ENCODE measurements at places on chromosomes 12 and 14.

- no peak for DNase-seq
Measured at GRCh38 chr12:115801871-115802270, 475.6 kb downstream of the MED13L start.

GRCh38 chr12:56929780-56930179 lies 4.4 kb downstream of the SDR9C7 start:
- no peak for DNase-seq

DNA sequence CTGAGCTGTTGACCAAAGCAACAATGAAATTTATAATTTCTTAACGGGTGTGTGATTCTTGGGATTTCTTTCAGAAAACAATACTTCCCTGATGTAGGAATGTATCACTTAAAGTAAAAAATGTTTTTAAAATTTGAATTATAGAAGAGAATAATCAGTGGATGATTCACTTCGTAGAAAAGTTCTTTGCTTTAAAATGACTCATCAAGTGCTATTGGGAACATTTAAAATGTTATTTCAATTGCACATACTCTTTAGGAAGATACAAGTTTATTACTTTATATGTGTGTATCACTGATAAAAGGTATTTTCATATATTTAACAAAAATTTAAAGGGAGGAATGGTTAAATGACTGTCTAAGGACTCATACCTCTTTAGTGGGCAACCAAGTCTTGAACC lies 155.3 kb downstream of the PDE3A start:
- no peak for DNase-seq

DNA sequence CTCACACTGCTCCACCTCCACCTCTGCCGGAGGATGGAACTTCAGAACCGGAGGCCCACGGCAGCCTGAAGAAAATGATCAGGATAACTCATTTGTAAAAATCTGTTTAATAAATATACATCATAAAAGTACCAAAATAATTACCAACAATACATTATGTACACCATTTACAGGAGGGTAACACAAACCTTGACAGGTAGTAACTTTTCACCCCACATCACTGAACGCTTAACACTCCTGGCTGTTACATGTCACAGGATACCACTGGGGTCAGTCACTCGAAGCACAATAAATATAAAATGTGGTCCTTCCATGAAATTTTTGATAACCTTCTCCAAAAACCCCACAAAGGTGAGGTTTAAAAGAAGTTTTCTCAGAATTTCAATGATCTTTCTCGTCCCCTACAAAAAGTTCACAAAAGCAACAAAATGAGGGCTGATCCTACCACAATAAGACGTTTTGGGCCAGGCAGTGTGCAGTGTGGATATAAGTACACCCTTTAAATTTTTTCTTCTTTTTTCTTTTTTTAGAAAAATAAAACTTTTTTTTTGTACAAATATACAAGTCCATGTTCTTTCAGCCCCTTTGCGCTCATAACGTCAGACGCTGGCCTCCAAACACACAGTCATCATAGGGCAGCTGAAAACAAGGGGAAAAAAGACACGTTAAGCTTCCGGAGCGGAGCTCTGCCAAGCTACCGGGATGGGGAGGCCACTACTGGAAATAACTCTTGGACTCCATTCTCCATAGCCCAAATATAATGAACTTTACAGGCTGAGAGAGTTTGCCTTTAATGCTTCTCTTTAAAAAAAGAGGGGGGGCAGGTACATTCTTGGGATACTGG lies 2.9 kb downstream of the NFKBIA start:
- no peak for DNase-seq

GRCh38 chr12:97283297-97283696 lies 179.3 kb upstream of the RMST start:
- no peak for DNase-seq

- no peak for DNase-seq
Measured at GRCh38 chr14:99187858-99188257, 84.1 kb downstream of the BCL11B start.

DNA sequence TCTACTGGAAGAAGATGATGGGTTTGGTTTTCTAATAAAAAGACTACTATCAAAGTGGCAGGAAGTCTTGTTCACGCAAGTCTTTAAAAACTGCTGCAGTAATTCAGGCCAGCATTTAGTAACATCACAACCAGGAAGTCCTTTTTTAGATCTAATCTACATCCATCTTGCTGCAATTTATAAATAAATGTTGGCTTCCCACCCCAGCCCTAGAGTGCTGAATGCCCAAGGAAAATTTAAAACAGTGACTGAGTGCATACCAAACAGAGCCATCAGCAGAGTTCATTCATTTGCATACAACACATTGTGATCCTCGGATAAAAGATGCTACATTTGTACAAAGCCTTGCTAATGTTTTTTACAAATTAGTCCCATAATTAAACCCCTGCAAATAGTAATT lies 72.1 kb downstream of the PHLDA1 start:
- DNase-seq: no peak

- DNase-seq: no peak
Measured at GRCh38 chr14:104393898-104394381, 185.6 kb upstream of the C14orf180 start.

GRCh38 chr12:104187446-104188155 lies 28.0 kb upstream of the TXNRD1 start:
- no peak for DNase-seq

DNA sequence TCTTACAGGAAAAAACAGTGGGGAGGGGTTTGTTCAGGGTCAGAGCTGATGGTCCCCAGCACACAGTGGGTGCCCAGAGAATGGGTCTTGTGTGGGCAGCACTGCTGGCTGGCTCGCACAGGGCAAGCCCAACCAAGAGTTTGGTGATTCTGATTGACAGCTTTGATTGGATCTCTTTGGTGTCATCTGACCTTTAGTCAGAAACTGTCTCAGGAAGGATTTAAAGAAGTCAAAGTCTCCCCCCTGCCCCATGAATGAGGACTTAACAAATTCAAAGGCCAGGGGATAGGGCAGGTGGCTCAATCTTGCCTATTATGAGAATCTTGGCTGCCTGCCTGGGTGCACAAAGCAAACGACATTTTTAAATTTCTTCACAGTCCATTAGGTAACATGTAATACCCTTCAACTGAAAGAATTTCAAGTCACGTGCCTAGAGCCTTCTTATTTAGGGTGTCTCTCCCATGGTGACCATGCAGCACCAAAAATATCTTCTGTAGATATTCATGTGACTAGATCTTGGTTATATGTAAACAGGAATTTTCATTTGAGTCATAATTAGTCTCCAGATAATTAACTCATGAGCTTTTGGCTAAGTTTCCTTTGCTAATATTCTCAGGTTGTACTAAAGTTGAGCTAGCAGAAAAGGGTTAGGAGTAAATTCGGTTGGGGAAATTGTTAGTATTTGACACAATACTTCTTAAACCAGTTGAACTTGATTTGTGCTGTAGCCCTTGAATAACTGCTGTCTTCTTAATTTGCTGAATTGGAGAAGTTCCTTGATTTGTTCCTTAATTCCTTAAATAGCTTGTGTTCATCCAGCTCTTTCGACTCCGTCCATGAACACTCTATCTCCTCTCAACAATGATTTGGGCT lies 54.5 kb upstream of the HECTD1 start:
- DNase-seq: no peak

DNA sequence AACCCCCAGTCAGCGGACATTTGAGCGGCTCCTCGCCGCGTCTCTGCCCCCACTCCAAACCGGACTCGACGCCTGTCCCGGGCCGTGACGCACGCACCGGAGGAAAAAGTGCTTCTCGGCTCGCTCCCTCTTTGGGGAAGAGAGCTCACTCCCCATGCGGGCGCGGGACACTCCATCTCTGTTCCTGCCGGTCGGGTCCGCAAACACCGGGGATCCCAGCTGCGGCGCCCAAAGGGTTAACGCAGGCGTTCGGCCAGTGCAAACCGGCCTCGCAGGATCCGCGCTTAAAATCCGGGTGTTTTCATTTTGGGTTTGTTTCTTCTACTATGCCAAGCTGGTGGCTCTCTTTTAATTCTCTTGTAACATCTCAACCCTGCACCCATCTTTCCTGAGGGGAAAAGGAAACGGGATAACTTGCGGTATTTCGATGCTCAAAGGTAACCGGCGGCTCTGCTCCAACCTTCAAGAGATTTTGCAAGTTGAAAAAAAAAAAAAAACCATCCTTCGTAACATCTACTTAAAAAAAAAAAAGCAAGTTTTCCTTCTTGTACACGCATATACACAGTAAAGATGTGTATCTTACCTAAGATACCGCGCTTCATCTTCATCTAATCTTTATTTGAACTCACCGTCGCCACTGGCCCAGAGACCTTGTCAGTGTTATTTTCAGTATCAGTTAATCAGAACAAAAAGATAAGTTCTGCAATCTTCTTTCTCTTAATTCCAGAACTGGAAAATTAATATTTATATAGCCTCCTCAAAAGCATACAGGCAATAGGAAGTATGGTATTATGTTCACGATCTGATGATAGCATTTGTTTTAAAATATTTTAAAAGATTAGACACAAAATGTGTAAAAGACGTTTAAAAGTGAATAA lies 1.6 kb upstream of the ATP2B1 start:
- DNase-seq: no peak

GRCh38 chr12:91778091-91778832 lies 367.4 kb downstream of the BTG1 start:
- DNase-seq: no peak

DNA sequence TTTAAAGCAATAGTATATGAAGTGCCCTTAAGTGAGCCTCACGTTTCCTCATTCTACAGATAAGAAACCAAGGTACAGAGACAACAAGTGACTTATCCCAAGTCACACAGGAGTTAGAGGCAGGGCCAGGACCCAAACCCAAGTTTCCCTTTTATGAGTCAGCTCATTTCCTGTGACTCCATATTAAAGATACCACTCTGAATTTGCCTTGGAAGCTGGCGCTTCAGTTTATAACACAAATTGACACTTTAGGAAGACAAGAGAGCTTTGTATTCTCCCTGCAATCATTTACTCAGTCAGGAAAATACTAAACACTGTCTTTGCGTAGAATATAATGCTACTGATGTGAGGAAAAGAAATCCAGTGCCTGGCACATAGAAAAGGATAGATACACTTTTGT lies 43.2 kb downstream of the MYBPC1 start:
- no peak for DNase-seq

DNA sequence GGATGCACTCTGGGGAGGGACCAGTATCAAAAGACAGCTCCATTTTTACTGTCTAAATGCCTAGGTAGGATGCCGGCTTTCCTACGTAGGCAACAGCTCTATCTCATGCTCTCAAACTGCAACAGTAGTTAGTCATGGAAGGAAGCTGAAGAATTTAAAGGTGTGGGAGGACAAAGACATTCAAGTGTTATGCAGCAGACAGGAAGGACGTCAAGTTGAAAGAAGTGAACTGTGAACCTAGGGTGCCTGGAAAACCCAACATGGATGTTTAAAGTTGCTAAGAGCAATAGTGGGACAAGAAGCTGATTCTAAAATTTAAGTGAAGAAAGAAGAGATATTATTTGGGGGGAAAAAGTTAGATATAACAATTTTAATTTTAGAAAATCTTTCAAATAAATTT lies 5.9 kb downstream of the SEC23A start:
- DNase-seq: no peak

- DNase-seq: no peak
Measured at GRCh38 chr14:53161758-53162435, 8.8 kb upstream of the DDHD1 start.

DNA sequence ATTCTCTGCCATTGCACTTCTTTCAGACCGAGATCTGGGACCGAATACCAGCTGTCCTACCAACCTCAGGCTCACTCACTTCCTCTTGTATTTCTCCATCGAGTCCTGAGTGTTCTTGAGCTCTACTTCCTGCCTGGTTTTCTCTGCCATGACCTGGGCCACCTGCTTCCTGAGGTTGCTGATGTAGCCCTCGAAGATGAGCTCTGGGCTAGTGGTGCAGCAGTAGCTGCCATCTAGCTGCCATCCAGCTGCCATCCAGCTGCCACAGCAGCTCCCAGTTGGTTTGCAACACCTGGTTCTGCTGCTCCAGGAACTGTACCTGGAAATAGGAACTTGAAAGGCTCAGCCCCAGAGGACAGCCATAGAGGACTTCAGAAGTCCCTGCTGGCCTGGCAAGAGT lies 15.0 kb upstream of the KRT73 start:
- no peak for DNase-seq

DNA sequence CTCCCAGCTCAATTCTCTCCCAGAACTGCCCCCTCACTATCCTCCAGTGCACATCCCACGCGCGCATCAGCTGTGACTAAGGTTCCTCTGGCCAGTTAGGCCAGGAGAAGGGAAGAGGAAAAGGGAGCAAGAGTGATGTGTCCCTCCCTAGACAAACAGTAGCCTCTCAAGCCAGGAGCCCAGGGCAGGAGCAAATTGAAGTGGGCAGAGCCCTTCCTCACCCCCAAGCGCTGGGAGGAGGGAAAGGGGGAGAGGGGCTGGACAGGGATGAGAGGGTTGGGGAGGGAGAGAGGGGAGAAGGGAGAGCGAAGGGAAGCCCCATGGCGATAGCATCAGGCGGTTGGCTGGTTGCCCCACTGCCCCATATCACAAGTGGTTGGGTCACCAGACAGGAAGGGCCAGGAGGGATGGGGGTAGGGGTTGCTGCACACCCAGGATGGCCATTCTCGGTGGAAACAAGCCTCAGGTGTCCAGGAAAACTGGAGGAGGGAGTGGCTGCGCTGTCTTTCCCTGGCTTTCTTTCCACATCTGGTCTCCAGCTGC lies 1.1 kb downstream of the CD63 start:
- DNase-seq: no peak

- no peak for DNase-seq
Measured at GRCh38 chr12:26799741-26800140, 33.3 kb downstream of the ITPR2 start.

GRCh38 chr14:77063571-77064171 lies 34.4 kb upstream of the CIPC start:
- no peak for DNase-seq

GRCh38 chr12:55901881-55902490 lies 25.7 kb downstream of the PYM1 start:
- no peak for DNase-seq

DNA sequence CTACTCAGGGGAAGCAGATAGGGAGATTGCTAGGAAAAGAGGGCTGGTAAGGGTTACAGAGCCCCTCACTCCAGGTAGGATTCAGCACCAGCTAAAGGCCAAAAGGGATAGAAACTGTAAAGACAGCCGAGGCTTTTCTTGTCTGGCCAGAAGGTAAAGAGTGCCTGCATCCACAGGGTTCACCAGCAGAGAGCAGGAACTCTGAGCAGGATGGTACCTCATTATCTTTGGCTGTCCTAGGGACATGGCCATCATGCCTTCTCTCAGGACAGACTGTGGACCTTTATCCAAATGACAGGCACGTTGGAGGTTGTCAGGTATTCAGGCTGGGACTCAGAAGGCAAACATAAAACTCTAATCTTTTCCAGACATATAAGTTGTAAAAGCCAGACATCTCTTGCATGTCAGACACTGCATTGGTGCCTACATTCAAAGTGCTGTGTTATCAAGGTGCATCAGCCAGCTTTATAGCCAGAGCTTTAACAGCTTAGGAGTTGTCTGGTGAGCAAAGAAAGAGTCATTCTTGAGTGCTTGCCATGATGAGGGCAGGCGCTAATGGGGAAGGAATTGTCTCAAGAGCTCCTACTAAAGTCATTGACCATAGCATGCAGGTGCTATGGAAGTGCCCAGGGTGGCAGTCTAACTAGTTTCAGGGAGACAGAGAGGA lies 89.5 kb downstream of the PELI2 start:
- no peak for DNase-seq

GRCh38 chr14:103155010-103155409 lies 31.7 kb downstream of the TNFAIP2 start:
- DNase-seq: no peak

GRCh38 chr12:96334502-96334901 lies 65.7 kb downstream of the CDK17 start:
- no peak for DNase-seq
